ENCODE measurements at places on chromosomes 2 and 18.

- no peak for DNase-seq
Measured at GRCh38 chr18:7000484-7001096, 117.0 kb downstream of the LAMA1 start.

DNA sequence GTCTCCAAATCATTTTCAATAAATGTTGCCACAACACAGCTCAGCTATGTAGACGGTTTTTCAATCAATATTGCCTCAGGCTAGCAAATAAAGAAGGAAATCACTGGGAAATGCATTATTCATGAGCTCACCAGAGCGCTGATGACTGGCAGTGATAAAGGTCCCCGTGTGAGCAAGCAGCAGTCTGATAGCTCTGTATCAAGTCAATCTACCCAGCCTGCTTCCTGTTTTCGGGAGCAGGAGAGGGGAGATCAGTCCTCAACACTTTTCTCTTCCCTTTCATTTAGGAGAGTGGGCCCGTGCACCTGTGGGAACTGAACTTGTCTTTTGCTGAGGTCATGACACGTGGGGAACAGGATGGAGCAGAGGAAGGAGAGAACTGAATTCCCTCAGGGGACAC, 253.9 kb upstream of the SIX2 start:
- DNase-seq = no peak

- DNase-seq = no peak
Measured at GRCh38 chr18:79185648-79186047, 116.5 kb downstream of the ATP9B start.

- DNase-seq = no peak
Measured at GRCh38 chr2:61911510-61911909, 6.0 kb downstream of the COMMD1 start.

DNA sequence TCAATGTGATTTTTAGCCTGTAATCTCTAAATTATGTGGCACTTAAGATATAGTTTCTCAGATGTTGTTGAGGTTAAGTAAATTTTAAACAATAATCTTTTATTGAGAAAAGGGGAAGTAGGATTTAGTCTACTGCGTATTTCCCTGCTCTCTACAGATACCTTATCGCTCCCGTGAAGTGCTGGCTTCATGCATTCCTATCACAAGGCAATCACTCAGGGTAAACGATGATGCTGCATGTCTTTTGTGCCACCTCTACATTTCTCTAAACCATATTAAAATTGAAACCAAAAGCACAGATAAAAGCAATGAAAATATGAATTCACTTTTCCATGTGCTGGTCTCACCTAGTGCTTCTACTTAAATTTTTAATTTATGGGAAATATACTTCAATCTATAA, 14.4 kb upstream of the RPE start:
- no peak for DNase-seq

DNA sequence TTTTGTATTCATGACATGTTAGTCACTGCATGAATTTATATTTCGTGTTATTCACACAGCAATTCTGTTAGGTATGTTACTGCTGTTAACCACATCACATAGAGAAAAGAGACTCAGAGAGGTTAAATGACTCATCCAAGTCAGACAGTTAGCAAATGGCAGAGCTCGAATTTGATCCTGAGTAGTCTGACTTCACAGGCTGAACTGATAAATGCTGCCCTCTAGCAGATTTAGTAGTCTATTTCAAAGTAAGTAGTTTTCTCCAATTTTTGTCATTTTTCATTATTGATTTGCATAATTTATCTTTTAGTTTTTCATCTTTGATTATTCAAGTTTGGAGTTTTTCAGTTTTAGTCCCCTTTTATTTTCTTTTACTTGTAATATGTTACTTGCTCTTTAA, 58.3 kb downstream of the WDR7 start:
- no peak for DNase-seq
